ACHN (cell line): ENCODE measurements at places on chromosomes 6 and 20.

- no peak for DNase-seq
Observed at GRCh38 chr6:44567406-44567805, 179.9 kb downstream of the CDC5L start.

GRCh38 chr6:33886673-33887144 lies 82.9 kb upstream of the MLN start:
- no peak for DNase-seq

DNA sequence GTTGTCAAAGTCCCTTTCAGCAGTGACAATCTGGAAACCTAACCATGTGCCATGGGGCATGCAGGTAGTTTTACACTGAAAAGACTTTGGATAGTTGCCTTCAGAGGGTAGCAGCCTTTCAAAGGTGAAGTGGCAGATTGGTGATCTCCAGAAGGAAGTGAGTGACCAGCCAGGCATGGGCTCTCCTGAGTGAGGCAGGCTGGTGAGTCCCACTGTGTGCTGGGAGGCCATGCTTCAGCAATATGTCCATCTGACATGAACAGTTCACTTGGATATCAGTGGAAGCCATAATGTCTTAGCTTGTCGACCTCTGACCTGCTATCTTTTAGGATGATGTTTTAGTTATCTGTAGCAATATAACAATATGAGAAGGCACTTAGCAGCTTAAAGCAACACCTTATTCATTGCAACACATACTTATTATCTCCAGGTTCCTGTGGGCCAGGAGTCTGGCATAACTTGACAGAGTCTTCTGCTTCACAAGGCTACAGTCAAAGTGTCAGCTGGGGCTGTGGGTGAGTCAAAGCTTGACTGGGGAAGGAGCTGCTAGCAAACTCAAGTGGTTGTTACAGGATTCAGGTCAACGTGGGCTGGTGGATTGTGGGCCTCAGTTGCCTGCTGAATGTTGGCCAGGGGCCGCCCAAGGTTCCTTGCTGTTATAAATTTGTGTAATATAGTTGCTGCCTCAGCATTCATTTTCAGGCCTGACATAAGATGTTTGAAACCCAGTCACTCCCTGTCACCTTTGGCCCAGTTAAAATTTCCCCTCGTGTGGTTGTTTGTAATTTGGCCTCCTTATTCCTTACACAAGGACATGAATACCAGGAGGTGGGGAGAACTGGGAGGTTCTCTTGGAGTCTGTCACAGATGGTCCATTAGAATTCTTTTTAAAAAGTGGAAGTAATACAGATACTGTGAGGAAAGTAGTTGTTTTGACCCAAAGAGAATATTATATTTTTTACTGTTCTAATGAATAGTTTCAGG lies 100.2 kb downstream of the UST start:
- DNase-seq: no peak

DNA sequence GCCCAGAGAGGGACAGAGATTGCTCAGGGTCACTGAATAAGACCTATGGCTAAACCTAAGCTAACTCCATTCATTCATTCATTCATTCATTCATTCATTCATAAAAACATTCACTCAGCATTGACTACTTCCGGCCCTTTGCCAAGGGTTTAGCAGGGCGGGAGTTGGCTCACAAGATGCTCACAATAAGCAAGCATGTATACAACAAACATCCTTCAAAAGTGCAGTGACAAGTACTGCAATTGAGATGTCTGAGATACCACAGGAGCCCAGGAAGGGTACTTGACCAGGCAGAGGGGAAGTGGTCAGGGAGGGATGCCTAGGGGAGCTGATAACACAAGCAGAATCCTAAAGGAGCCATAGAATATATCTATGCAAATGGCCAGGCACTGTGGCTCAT lies 18.2 kb upstream of the KIAA1755 start:
- DNase-seq: no peak

- DNase-seq: no peak
Observed at GRCh38 chr6:50889935-50890334, 71.3 kb downstream of the TFAP2B start.

DNA sequence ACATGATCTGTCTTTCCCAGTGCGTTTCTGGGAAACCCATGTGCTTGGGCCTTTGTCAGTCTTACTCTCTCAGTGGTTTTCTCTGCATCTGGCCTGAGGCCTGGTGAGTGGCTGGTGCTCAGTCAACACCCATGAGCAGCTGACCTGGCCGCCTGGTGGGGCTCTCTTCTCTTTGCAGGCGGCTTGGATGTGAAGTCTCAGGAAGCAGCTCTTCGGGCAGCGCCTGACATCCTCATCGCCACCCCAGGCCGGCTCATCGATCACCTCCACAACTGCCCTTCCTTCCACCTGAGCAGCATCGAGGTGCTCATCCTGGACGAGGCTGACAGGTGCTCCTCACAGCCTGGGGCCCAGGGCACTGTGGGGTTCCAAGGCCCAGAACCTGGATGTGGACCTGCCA lies 10.8 kb downstream of the DDX27 start:
- no peak for DNase-seq

DNA sequence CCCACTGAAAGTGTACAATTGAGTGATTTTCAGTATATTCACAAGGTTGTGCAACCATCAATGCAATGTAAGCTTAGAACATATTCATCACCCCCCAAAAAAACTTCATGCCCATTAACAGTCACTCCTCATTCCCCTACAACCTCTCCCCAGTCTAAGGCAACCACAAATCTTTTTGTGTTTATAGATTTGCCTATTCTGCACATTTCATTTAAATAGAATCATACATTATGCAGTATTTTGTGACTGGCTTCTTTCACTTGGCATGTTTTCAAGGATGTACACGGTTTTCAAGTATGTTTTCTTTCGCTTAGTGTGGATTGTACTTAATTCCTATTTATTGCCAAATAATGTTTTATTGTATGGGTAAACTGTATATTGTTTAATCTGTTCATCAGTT lies 329.3 kb upstream of the RNF24 start:
- DNase-seq: no peak

DNA sequence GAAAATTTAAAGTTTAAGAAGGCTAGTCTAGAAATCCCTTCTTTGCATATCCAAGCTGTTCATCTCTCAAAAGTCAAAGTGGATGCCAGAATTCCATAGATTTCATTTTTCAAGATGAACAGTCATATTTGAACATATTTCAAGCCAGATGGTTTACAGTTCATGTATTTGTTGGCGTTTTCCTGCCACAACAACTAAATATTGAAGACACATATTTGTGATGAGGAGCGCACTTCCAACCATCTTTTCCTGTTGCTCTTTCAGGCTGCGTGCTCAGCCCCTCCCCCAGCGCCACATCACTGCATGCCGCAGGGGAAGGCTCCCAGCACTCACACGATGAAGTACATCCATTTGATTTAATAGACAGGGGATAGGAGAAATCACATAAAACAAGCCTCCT lies 5.9 kb upstream of the NOX3 start:
- no peak for DNase-seq

- DNase-seq: no peak
Observed at GRCh38 chr6:23212398-23212797, 643.0 kb downstream of the HDGFL1 start.

DNA sequence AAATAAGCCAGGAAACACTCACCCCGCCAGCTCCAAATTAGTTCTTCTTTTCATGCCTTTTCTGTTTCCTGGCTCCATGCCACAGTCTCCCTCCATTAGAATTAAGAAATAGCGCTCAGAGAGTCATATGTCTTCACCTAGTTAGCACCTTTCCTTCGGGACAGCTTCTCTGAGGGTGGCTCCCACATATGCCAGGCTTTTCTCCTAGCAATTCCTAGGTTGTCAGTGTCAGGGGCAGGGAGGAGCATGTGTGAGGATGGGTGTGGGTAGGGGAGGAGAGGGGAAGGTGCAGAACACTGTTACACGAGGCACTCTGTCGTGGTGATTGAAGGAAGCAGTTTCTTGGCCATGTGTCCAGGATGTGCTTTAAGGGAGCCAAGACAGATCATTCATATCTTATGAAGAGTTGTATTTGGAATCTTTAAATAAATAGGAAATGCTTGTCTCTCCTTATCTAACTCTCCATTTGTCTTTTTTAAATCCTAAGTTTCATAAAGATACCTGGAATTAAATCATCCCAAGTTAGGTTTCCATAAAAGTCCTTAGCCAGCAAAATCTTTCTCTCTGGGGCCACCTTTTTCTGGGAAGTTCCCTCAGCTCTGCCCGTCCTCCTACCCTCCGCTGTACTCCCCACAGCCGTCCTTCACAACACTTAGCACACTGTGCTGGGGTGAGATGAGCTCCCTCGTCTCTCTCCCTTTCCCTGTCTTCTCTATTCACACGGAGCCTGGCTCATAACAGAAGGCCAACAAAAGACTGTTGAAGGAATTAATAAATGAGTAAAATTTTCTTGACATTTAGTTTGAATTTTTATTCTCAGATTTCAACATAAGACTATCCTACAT lies 361.0 kb downstream of the CD83 start:
- no peak for DNase-seq

DNA sequence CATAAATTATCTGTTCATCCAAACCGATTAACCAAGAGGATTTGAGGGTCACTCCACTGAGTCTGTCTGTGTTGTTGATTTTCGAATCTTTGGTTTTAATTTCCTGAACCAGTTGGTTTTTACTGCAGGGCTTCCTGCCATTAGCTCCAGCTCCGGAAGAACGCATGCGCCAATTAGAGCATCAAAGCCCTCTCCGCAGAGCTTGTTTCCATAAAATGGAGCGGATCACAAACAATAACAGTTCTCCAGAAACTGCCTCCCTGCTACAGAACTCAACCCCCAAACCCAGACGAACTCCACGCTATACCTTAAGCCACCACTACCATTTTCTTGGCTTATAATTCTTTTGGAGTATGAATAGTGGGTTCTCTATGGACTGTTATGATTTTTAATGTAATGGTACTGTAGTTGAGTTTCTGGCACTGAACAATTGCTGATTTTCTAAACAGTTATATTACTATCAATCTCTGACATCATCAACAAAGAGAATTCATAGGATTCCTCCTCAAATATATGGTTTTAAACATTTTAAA lies 13.8 kb downstream of the TFAP2A start:
- DNase-seq: no peak

DNA sequence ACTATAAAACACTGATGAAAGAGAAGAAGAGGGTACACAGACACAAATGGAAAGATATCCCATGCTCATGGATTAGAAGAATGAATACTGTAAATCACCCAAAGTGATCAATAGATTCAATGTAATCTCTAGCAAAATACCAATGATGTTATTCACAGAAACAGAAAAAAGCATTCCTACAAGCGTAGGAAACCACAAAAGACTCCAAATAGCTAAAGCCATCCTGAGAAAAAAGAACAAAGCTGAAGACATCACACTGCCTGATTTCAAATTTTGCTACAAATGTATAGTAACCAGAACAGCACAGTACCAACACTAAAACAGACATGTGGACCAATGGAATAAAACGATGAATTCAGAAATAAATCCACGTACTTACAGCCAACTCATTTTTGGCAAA lies 43.0 kb downstream of the THBS2 start:
- DNase-seq: no peak

- DNase-seq: no peak
Observed at GRCh38 chr20:60490217-60491050, 532.2 kb downstream of the CDH26 start.

- peak; percentile 65 for DNase-seq
Observed at GRCh38 chr20:32358883-32359632, 927 bp downstream of the ASXL1 start.

GRCh38 chr6:150319924-150320323 lies 48.9 kb upstream of the IYD start:
- DNase-seq: no peak

DNA sequence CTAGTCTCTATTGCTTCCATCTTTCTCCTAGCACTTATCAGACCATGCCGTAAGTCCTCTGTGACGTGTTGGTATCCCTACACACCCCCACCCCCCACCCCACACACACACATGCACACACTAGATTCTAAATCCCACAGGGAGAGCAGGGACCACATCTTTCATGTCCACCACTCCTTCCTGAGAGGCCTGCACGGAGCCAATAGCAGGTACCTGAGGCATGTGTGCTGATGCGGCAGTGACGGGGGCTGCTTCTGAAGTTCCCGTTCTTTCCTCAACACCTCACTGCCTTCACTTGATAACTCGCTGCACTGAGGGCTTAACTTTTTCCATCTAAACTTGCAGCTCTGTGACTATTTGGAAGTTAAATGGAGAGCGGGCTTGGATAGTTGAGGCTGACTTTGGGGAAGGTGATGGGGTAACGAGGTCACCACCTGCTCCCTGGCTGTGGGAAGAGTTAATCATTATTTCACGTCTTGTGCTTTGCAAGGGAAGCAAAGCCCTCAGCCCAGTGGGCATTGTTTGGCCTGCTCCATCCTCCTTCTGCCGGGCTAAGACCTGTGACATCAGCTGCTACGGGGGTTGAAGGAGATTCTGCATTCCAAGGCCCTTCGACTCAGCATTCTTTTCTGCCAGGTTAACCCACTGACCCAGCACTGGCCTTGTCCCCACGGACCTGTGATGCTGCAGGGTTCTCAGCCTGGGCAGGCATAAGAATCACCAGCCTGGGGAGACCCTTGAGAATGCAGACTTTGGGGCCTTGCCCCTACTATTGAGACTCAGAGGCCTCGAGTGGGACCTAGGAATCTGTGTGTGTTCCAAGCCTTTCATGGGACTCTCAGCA lies 187.8 kb downstream of the ANKRD60 start:
- no peak for DNase-seq

DNA sequence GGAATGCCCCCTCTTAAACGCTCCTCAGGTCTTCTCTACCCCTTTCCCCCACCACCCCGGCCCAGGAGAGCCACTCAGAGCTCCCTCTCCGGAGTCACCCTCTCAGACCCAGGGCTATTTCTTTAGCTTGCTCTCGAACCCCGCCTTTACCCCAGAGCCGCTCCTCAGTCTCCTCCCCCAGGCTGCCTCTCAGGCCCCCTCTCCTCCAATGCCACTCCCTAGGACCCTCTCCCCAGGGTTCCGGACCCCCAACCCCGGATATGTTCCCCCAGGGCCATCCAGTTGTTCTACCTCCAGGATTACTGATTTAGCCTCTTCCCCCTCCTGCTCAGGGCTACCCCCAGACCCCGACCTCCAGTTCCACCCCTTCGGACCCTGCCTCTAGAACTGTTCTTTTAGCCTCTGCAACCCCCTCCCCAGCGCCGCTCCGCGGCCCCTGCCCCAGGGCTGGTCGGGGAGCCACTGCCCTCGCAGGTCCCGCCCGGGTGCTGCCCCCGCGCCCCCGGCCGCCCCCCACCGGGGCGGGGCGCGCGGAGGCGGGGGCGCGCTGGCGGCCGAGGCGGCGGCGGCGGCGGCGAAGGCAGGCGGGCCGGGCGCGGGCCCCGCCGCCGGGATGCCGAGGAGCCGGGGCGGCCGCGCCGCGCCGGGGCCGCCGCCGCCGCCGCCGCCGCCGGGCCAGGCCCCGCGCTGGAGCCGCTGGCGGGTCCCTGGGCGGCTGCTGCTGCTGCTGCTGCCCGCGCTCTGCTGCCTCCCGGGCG lies at the start of gene MMP24:
TSS of gene MMP24 (plus strand) at position 565 of the 758 bp plus-strand sequence. CDS start at position 614, 49 bp downstream.
- no peak for DNase-seq
